ENCODE measurements at places on chromosomes 11 and 22.
A peak's percentile ranks its signal among the peaks of the same experiment; 100 is the strongest.

DNA sequence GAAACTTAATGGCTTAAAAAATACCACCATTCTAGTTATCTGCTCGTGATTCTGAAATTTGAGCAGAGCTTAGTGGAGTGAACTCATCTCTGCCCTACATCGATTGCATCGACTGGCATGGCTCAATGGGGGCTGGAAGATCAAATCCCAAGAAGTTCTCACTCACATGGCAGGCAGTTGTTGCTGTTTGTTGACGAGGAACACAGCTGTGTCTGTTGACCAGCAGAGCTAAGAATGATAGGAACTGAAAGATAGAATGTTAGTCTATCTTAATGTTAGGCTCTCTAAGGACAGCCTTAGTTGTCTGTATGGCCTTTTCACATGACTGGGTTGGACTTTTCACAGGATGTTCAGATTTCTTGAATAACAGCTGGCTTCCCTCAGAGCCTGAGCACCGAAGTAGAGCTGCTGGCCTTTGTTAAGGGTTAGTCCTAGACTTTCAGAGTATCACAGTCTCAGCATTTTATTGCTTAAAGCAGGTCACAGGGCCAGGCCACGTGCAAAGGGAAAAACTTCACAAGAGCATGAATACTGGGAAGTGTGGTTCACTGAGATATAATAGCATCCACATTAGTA is 31.6 kb upstream of the IZUMO1R start:
- DNase-seq: no peak

- DNase-seq: peak; percentile 99
Measured at GRCh38 chr11:68839054-68839865, 2.5 kb downstream of the CPT1A start.

- no peak for DNase-seq
Measured at GRCh38 chr22:44496844-44497217, 1.2 kb downstream of the RTL6 start.

GRCh38 chr22:49234459-49234858 is 593.2 kb downstream of the BRD1 start:
- DNase-seq: peak; percentile 11

DNA sequence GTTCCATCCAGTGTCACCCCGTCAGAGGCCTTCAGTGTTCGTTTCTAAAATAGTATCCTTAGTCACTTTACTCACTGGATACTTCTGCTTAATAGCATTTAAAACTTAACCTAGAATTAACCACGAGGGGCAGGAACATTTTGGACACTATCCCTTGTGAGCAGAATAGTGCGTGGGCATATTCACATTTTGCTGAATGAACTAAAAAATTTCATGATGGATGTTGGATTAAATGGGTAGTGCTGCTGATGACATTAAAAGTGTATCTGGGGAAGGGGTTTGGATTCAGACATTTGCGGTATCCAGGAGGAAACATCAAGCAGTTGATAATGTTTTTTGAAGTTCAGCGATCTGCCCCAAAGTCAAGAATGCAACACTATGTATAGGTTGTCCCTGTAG is 750 bp upstream of the NAT10 start:
- DNase-seq: no peak

DNA sequence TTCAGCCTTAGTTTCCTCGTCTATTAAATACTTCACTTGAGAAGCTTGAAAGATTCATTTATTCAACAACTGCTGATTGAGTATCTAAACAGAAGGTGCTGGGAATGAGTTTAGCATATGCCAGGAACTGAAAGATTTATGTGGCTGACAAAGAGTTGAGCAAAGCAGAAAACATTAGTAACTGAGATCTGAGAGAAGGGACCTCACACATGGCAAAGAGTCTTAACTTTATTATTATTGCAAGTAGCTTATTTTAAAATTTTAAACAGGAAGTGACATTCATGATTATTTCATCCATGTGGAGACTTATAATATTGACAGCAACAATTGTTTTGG is 133.6 kb downstream of the CASP12 start:
- DNase-seq: no peak

GRCh38 chr22:39728236-39728860 is 157.8 kb downstream of the CACNA1I start:
- no peak for DNase-seq

Measured in H7 (cell line).